ENCODE measurements at places on chromosomes 7 and 10.
A peak's percentile ranks its signal among the peaks of the same experiment; 100 is the strongest.

DNA sequence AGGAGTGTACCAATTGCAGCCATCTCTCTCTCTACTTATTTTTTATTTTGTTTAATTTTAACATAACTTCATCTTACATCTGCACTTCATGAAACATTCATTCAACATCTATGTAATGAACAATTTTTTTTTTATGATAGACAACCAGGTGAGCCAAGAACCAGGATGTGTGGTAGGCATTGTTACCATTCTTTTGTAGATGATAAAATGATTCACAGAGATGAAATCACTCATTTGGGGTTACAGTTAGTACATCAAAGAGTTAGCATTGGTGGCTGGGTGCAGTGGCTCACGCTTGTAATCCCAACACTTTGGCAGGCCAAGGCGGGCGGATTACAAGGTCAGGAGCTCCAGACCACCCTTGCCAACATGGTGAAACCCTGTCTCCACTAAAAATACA, 127.8 kb downstream of the HDAC9 start:
- DNase-seq, result no peak

DNA sequence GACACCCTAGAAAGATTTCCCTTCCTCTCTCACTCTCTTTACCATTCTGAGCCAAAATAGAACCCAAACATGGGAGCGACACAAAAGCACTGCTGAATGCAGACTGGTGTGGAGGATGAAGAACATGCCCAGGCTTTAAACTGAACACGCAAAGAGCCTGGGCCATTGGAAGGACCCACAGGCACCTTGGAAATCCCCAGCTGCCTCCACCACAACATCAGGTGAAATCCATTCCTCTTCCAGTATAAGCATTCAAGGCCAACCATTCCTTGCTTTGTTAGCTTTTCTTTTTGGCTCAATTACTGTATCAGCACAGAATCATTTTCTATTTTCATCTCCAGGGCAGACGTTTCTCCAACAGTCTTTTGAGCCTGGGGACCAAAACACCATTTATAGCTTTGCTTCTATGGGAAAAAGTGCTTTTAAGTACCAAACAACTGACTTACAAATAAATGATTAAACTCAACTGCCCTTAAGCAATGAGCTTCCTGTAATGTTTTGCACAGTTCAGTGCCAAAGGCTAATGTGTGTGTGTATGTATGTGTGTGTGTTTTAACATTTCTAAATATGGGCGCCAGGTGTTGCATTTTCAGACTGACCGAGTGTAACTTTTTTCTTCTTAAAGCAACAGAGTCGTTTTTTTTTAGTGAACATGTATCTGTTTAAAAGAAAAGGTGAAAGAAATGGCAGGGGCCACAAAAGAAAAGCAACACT, 16.2 kb upstream of the BLNK start:
- peak; percentile 15 for DNase-seq

DNA sequence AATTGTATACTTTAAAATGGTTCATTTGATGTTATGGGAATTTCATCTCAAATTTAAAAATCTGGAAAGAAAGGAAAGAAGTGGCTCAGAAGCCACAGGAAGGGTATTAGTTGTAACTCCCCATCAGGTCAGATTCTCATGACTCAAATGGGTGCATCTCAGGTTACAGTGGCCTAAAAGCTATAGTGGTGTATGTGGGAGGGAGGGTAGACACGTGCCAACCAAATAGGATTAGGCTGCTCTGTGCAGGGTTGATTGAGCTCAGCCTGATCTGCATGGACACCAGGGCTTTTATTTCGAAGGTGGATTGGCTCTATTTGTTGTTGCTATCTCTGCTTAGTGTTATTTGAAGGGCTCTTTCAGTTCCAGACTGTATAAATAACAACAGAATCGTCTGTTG, 121.5 kb upstream of the PRR15 start:
- peak; percentile 68 for DNase-seq

GRCh38 chr10:21385536-21385935, 139.9 kb downstream of the SKIDA1 start:
- no peak for DNase-seq

DNA sequence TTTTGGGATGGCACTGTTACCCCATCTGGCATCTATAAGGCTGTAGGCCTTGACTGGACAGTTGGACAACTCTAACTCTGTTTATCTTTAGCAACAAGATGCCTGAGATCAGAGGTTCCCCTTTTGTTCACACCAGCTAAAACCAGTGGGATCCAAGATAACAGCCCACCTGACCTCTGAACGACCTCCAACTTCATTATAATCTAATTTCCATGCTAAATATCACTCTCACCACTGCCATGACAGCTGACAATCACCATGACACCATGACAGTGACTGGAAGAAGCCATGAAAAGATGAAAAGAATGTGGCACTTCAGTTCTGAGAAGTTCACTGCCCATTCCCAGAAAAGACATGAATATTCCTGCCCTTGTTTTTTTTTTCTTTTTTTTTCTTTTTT, 281.4 kb upstream of the TAC1 start:
- DNase-seq, result no peak

GRCh38 chr10:90865401-90865800, 6.4 kb upstream of the RPP30 start:
- peak; percentile 49 for DNase-seq

DNA sequence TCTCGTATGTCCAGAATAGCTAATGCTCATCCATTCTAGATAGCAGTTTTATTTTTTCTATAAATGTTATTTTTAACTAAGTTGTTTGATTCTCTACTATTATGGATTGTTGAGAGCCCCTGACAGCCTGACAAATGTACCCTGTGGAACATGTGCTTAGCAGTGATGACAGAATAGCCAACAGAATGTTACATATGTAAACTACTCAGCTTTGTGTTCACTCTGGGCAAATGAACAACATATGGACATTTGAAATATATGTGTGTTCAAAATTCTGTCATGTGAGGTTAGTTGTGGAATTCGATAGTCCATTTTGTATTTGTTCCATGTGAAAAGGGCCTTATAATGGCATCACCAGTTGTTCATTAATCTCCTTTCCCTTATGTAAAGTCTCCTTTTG, 199.7 kb downstream of the EXOC4 start:
- peak; percentile 11 for DNase-seq

- peak; percentile 89 for DNase-seq
Measured at GRCh38 chr10:69703766-69704630, 74.0 kb downstream of the FAM241B start.

DNA sequence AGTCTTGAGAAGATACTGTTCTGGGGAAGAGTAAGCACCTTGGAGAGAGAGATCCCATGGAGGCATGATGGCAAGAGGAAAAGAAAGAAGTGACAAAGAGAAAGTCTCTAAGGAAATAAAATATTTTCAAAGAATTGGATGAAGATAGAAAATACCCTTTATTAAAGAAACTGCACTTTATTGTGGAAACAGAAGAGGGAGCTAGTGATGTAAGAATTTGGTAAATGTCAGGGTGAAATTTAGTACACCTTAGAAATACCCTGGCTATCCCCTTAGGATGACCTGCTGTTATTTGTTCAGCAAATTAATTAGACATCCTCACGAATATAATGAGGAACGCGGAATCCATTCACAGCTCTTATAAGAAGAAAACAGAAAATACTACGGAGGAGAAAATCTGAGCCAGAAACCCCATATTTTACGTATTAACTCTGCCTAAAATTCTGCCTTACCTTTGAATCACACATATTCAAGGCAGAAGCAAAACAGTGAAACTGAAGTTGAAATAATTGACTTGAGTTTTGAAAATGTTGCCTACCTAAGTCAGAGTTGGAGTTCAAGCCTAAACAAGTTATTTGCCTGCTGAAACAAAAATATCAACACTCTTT, 90.7 kb downstream of the TFPI2 start:
- DNase-seq, result peak; percentile 42

- DNase-seq, result no peak
Measured at GRCh38 chr10:106872176-106872575, 292.3 kb downstream of the SORCS1 start.

DNA sequence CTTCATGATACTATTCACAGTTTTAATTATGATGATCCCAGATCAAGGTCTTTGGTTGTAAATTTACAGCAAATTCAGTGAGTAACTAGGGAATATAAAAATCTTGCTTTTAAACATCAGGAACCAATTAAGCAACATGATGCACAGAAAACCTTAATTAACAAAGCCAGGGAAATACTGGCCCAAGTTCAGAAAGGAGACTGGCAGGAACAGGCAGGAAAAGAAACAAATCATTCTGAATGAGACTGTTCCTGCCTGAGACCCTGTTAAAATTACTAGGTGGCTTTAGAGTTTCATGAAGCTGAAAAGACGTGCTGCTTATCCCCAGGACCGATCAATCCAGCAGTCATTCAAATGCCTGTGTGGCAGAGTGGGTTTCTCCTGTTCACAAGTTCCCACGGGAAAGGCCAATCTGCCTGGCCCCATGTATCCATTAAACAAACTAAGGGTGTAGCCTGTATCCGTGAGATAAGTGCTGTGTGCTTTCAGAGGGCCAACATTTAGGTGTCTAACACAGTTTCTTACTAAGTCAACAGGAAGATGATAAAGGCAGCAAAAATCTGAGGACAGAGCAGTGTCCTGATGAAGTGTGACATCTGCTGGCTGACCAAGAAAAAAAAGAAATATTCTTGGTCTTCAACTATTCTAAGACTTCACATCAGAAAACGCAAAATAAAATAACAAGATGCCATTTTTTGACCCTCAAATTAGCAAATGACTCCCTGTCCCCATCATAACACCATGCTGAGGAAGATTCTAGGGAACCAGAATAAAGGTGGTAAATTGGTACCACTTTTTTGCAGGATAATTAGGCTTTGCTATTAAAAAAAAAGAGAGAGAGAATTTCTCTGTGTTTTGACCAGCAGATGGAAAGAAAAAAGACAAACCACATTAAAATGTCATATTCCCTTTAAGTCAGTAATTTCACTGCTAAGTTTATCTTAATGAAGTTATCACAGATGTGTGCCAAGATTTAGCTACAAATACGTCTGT, 34.2 kb downstream of the PUS7 start:
- DNase-seq, result peak; percentile 85

GRCh38 chr7:82527851-82528250, 84.3 kb upstream of the CACNA2D1 start:
- DNase-seq, result peak; percentile 47

DNA sequence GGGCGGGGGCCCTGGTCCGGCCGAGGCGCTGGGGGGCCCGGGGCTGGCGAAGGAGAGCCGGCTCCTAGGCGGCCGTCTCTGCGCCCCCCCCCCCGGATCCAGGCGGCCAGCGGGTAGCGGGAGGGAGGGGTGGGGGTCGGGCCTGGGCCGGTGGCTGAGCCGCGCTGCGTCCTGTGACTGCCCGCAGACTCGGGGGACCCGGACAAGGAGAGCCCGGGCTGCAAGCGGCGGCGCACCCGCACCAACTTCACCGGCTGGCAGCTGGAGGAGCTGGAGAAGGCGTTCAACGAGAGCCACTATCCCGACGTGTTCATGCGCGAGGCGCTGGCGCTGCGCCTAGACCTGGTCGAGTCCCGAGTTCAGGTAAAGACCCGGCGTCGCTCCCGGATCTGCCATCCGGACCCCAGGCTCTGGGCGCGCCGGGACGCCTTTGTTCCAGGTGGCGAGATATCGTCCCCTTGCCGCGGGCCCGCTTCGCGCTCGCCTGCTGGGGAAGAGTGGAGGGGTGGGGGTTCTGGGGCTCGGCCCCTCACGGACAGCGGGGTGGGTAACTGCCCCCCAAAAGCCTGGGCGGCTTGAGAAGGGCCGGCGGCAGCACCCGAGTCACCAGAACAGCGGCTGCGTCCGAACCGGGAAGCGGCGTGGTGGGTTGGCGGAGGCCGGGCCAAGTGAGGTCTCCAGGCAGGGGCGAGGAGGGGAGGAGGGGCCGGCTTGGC, 819 bp downstream of the UNCX start:
- no peak for DNase-seq

DNA sequence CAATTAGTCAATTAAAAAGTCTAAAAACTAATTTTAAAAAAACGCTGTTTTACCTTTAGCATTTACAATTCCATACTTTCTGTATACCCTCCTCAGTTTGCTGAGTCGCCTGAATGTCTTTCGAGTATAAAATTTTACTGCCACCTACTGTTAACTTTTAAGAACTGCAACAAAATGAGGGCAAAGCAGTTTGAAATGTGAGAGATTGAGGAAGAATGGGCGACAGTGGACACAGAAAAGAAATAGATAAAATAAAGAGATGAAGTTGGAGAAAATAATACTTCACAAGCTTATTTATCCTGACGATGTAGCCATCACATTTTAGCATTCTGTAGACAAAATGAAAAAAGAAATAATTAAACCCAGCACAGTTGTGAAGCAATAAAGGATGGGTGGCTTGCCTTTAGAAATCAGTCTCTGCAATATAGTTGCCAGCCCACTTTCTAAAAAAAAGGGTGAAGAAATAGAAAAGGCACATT, 110.8 kb upstream of the PTN start:
- DNase-seq, result peak; percentile 56

DNA sequence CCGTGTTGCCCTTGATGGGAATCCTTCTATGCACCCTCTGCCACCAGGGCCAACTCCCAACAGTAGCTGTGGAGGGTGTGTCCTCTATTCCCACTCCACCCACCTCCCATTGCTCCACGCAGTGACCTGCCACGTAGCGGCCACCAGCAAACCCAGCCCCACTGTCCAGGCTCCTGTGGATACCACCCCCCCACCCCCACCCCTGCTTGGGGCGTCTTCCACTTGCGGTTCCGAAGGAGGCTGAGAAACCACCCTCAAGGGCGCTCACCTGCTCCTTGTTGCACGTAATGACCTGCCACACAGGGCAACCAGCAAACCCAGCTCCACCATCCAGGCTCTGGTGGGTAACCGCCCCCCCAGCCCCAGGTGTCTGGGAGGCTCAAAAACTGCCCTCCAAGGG, 72.0 kb downstream of the DIP2C start:
- DNase-seq, result no peak

DNA sequence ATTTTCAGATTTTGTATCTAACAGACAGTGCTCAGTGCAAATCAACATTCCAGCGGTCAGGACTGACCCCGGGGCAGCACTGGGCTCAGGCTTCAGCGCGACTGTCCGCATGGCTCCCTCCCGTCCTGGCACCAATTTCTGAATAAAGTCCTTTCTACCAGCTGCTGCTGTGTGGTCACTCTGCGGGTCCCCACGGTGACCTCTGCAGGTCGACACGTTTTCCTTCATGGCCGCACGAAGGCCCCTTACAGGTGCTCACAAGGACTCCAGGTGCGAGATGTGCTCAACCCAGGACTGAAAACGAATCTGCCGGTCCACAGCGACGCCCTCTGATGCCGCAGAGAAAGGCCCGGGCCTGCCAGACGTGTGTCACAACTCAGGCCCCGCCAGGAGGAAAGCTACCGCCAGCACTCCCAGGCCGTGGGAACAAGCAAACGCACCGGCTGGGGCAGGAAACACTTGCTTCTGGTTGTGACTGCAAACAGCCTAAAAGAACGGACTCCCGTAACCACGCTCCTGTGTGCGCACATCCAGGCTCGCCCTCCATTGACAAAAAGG, 3.7 kb upstream of the UTF1 start:
- DNase-seq, result no peak

- DNase-seq, result peak; percentile 33
Measured at GRCh38 chr7:48182718-48183369, 11.6 kb downstream of the ABCA13 start.

DNA sequence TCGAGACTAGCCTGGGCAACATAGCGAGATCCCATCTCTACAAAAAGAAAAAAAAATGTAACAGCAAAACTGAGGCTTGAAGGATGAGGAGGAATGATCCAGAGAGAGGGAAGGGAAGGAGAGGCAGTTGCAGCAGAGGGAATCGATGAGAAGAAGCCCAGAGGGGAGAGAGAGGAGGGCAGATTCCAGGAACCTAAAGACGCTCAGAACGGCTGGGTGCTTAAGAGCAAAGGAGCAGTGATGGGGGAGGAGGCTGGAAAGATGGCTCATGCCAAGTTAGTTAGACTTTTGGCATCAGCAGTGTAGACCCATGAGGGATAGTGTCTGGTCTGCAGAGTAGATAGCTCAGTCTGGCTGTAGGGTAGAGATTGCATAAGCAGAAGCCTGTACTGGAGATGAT, 10.3 kb upstream of the MUC17 start:
- DNase-seq, result no peak

- no peak for DNase-seq
Measured at GRCh38 chr7:23539494-23539907, 7.7 kb upstream of the TRA2A start.
